ENCODE measurements at places on chromosomes 2 and 18.

- DNase-seq, result no peak
These were observed 78.3 kb downstream of the HDAC4 start for GRCh38 chr2:239322416-239323086.

DNA sequence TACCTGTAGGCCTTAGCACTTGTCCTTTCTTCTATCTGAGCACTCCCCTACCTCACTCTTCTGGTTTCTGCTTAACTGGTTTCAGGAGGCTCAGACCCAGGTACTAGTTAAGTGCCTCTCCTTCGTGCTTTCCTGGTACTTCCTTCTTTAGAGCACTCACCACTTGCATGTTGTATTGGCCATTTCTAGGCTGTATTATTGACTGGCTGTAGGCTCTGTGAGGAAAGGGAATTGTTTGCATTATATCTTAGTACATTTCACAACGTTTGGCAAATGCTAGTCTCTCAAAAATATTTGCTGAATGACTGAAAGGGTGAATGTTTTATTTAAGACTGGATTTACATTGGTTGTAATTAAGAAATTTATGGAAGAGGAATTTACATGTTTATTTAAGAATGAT lies 36.0 kb upstream of the SCN1A start:
- no peak for DNase-seq

DNA sequence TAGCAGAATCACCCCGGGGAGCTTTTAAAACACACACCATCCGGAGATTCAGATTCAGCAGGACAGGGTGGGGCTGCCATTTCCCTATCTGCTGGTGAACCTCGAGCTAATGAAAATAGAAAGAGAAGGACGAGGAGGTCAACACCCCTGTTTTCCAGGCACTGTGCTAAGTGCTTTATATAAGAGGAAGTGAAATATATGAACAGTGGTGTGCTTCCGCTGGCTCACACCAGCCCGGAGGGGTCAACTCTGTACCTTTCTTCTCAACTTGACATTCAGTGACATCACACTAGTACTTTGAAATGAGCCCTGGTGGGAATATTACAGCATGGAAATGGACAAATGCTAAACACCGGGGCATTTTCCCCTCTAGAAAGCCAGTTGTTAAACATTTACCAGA lies 108.3 kb upstream of the LTBP1 start:
- DNase-seq, result no peak

- DNase-seq, result no peak
These were observed 40.8 kb downstream of the RTN4 start for GRCh38 chr2:55009277-55010060.

DNA sequence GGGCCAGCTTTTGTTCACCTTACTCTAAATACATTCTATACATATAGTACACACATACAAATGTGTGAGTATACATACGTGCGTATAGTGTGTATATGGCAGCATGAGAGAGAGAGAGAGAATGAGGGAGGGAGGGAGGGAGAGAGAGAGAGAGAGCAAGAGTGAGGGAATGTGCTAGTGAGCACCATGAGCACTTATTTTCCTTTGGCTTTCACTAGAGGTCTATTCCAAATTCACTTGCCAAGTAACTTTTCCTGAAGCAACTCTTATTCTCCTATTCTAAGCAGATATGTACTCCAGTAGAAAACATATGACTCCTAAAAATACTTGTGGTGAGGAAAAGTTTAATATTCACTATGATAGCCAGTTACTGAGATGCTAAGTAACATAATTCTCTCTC lies 85.7 kb downstream of the COBLL1 start:
- DNase-seq, result no peak

DNA sequence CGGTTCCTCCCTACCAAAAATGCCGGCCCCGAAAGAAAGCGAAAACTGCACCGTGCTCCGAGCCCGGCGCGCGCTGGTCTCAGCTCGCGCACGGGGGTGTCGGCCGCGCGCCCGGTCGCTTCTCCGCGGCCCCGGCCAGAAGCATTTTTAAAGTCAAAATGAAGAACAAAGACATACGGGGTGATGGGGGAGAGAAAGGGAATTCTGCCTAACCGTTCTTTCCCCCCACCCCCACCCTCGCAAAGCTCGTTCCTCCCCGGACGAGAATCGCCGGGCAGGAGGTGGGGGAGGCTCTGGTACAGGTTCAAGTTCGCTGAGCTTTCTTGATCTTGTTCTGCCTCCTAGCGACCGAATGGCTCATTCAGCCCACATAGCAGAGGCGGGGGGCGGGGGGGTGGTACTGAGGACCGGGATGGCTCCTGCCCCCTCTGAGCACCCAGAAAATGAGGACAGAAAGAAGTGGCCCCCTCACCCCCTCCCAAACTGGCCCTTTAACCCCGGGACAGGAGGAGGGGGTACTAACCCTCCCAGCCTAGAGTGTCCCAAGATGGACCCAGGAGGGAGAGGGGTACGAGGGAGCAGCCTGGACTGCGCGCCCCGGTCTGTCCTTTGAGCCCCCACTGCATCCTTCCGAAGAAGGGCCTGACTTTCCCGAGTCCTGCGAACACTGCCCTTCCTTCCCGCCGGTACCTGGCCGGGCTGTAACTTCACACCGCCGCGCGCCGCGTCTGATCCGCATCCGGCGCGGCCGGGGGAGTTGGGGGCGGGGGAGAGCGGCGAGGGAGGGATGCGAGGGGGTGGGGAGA lies 3.1 kb downstream of the BCL11A start:
- DNase-seq, result peak; percentile 69

- DNase-seq, result no peak
These were observed 156.8 kb upstream of the RBMS1 start for GRCh38 chr2:160650196-160651118.

DNA sequence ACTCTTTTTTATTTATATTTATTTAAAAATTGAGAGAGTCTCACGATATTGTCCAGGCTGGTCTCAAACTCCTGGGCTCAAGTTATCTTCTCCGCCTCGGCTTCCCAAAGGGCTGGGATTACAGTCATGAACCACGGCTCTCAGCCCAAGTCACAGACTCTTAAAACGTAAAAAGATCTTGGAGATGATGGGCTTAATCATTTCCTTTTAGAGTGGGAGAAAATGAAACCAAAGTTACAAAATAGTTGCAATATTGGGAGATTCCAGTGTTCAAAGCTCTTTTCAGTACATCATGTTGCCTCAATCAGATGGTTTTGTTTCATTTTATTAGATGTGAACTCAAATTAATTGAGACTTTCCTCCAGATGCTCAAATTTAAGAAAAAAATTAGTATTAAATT lies 151.4 kb upstream of the XPO1 start:
- no peak for DNase-seq

DNA sequence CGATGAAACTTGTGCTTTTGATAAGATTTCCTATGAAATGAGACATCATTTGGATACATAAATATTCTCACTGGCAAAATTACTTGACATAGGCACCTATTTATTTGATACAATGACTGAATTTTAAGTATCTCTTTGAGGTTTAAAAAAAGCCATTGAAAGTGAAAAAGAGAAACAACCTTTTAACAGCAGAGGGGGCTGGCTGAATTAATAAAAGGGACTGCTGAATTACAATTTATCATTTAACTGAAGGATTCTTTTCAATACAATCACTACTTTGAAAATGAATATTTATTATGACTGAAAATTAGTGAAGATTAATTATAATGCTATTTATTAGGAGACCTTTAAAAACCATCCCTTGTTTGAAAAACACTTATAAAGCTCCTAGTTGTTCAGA lies 335.3 kb downstream of the DLGAP1 start:
- no peak for DNase-seq

- no peak for DNase-seq
These were observed 158.2 kb downstream of the L3MBTL4 start for GRCh38 chr18:6256521-6256920.

DNA sequence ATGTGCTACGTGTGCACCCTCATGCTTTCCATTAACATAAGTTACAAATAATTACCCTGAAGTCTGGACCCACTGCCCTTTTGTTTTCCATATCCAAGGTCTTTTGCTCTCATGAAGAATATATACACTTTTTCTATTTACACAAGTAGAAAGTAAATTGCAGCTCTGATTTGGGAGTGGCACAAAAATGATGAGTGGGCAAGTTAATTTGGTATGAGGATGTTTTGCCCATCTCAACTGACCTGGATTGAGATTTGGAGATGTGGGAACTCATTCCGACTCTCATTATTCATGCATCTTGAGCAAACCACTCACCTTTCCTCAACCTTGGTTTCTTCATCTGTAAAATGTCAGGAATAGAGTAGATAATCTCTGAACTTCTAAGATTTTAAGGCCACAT lies 53.6 kb upstream of the TMEM17 start:
- DNase-seq, result no peak

DNA sequence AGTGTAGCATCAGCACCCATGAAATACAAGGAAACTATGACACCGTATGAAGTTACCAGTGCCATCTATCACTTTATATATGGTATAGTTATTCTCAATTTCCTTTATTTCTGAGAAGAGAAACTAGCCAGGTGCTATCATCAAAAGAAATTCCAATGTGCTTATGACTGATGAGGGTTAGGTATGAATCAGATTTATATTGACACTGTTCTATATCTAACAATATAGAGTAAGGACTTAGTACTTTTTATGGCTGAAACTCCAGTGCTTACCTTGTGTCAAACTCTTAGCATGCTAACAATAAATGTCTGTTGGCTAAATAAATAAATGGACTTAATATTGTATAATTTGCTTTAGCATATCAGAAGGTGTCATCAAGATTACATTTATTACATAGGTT lies 6.9 kb downstream of the METTL4 start:
- DNase-seq, result no peak

- DNase-seq, result no peak
These were observed 1.7 kb downstream of the MYOM1 start for GRCh38 chr18:3217948-3218647.

GRCh38 chr2:26976237-26976636 lies 5.8 kb downstream of the MAPRE3 start:
- no peak for DNase-seq

DNA sequence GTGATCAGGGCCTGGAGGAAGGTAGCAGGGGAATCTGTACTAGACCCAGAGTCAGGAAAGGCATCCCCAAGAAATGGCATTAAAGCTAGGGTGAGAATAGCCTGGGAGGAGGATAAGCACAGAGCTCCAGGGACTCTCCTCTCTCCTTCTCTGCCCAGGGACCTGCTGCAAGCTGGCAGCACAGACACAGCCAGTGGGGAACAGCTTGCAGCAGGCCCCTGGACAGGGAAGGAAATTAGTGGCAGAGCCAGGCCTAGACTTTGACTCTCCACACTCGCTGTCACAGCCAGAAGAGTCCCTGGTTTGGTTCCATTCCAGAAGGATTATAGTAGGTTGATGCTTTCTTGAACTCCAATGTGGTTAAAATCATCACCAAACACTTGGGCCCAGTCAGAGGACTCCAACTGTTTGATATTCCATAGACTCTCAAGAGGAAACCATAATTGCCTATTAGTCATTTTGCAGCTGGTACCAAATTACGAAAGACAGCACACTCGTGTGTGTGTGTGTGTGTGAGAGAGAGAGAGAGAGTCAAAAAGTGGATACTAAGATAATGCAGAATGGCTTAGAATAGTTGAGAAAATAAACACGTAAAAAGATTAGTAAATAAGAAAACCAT lies 95.5 kb upstream of the ATP8B1 start:
- no peak for DNase-seq

DNA sequence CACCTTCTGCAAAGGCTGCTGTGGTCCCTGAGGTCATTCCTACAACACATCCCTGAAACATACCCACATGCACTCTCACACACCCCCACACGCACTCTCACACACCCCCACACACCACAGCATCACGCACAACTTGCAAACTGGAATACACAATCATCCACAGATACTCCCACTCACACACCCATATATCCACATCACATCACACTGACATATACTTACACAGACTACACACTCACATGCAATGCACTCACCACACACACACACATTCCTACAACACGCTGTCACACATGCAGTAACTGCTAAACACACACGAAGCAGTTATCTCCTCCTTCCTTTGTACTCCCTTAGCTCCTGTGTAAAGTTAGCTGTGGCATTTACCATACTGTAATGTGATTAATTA lies 57.1 kb upstream of the PKDCC start:
- DNase-seq, result no peak

DNA sequence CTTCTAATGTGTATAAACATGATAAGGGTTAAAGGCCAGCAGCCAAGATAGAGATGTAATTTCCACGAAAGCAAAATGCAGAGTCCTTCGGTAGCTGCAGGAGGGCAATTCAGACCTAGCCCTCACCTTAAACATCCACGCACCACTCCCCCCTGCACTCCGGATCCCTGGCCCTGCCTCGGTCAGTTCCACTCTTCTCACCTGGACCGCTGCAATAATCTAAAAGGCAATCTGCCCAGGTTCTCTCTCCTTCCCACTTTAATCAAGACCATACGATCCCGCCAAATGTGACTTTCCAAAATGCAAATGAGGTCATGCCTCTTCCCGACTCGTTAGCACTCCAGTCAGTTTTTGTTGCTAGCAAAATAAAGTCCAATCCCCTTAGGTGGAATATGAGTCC lies 485.2 kb downstream of the EIPR1 start:
- no peak for DNase-seq

DNA sequence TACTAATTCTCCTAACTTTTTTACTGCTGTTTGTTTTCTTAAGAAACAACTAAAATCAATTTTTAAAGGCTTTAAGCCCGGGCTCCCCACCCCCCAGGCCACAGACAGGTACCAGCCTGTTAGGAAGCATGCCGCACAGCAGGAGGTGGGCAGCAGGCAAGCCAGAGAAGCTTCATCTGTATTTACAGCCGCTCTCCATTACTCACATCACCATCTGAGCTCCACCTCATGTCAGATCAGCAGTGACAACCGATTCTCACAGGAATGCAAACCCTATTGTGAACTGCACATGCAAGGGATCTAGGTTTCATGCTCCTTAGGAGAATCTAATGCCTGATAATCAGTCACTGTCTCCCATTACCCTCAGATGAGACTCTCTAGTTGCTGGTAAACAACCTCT lies 517.0 kb downstream of the NRXN1 start:
- DNase-seq, result no peak

- no peak for DNase-seq
These were observed 12.0 kb upstream of the GALNT14 start for GRCh38 chr2:31150120-31150670.

DNA sequence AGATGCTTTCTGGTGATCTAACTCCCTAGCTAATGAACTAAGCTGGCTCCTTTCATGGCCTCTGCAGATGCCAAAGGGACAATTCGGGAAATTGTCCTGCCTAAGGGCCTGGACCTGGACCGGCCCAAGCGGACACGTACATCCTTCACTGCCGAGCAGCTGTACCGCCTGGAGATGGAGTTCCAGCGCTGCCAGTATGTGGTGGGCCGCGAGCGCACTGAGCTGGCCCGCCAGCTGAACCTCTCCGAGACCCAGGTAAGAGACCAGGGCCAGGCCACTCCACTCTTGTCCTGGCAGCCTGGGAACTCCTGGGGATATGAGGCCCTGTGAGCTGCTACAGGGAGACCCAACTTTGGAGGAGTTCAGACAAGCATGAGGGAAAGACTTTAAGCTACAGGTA lies 14.7 kb upstream of the ATP6V1B1 start:
- no peak for DNase-seq

DNA sequence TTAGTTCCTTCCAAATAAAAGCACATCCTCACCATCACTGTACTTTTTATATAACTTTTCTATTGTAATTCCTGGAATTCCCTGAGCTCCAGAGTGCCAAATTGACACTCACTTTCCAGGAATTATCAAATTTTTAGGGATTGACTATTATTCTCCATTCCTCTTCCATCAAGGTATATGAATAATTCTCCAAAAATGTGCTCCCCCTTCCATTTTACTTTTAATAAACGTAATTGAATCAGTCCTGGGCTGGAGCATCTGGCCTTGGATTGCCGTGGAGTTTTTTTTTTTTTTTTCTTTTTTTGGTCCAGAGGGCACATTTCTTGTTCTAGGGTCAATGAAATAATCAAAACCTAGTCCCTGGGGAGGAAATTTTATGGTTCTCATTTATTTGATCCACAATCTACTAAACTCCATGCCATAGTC lies 304.3 kb downstream of the CDCA7 start:
- no peak for DNase-seq

All from Right ventricle myocardium superior (tissue), 1 donor.